ENCODE measurements at places on chromosomes 16 and 17.

- no peak for DNase-seq
Measured at GRCh38 chr17:57855391-57856035, 5.7 kb upstream of the MRPS23 start.

- no peak for DNase-seq
Measured at GRCh38 chr17:41226051-41226450, 397 bp upstream of the KRTAP9-2 start.

DNA sequence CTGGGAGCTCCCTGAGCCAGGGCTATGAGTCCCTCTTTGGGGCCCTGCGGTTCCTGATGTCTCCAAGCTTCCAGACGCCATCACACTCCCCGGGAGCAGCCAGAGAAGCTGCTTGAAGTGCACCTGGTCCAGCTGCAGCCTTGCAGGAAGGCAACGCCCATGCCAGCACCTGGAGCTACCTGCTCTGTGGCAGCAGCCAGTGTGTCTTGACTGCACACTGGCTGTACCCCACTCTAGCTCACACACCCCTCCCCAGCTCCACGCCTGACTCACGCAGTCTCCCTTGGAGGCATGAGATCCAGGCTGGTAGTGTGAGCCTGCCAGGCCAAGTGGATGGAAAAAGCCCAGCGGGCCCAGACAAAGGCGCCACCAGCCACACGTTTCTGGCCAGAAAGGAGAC is 63.3 kb downstream of the USP32 start:
- DNase-seq = no peak

DNA sequence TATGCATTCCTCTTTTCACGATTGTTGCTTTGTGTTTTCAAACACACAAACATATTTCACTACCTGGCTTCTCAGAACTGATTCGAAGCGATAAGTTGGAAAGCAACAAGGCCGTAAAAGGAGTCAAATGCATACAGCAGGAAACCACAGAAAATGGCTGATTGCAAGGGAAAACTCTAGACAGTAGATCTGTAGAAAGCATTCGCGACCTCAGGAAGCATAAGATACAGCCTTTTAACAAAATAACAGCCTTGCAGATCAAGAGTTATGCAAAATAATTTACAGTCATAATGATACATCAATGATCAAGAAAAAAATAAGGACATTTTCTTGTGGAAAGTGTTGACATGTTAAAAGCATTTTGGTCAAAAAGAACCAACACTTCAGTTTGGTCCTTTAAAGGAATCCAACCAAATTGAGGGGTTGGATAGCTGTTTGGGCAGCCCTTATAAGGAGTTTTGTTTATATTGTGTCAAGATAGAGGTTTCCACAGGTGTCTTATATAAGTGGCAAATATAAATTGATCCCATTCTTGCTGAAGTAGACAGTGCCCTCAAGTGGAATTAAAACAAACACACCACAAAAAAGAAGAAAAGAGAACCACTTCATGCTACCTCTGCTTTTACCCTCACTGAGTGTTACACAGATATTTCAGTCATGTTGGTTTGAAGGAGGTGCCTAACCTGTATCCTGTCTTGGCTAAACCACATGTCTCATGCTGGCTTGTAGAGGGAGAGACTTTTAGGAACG is 5.5 kb downstream of the CYLD start:
- no peak for DNase-seq

- DNase-seq = no peak
Measured at GRCh38 chr17:10598621-10599020, 49.2 kb upstream of the MYH2 start.

DNA sequence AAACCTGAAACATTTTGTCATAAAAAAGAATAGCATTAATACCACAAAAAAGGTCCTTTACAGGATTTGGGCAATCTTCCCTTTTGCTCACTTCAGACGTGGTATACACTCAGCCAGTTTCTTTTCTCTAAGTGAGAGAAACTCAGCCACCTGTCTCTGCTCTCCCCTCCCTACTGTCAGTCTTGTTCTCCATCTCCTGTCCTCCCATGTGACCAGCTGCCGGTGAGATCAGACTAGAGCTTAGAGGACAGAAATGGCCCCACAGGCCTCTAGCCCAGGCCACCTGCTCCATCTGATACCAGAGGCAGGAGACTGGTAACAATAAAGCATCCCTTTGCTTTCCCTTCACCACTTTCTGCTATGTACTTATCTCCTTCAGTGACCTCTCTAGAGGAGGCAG is 34.9 kb downstream of the CMC2 start:
- DNase-seq = no peak

- DNase-seq = no peak
Measured at GRCh38 chr16:77449208-77449607, 14.4 kb upstream of the ADAMTS18 start.

DNA sequence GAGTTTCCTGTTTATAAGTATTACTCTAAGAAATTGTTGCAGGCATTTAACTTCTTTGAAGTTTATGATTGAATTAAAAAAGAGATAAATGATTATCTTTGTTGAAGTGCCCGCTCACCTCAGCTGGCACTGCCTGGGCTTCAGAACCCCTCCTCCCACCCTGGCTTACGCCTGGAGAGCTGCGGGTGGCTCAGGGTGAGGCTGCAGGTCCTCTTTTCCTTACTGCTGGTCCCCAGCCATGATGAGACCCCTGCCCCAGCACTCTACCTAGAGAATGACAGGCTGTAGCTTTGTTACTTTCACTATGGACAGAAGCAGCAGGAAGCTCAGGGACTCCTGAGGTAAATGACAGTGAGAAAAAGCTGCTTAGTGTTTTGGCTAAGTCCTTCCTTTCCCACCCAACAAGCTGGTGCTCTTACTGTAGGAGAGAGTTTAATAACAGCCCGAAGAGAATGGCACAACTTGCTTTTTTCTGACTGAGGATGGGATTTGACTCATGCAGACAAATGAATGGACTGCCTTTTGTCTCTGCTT is 62.1 kb downstream of the EPN2 start:
- no peak for DNase-seq

GRCh38 chr16:54822492-54822891 is 108.2 kb upstream of the IRX5 start:
- no peak for DNase-seq

GRCh38 chr16:50274326-50275097 is 8.2 kb downstream of the ADCY7 start:
- no peak for DNase-seq

GRCh38 chr16:20617271-20617670 is 41.1 kb upstream of the ACSM2B start:
- no peak for DNase-seq
